Pulmonary artery endothelial cell (primary cell): ENCODE measurements at places on chromosomes 3 and 15.

- no peak for DNase-seq
Measured at GRCh38 chr3:171841620-171842000, 1.5 kb upstream of the TMEM212 start.

- no peak for DNase-seq
Measured at GRCh38 chr15:78797951-78798350, 13.3 kb downstream of the ADAMTS7 start.

- DNase-seq: no peak
Measured at GRCh38 chr15:61184431-61184830, 44.7 kb downstream of the RORA start.

GRCh38 chr15:69854001-69854400 is 243.7 kb downstream of the TLE3 start:
- DNase-seq: no peak

- no peak for DNase-seq
Measured at GRCh38 chr3:123480428-123480827, 31.5 kb upstream of the ADCY5 start.
